ENCODE measurements at places on chromosomes 5 and 9. TPM values are rescaled to one million over a fixed set of nuclear protein-coding genes. Genes with fewer than 3 reads are reported as not detected.

- H3K27ac ChIP-seq: peak overlapping the region; percentile 94
- peak overlapping the region; percentile 79 for H3K4me3 ChIP-seq
- DNase-seq: peak; percentile 16
- H3K4me1 ChIP-seq: peaks cover 19% of the 10 kb centered on the region
- H3K27me3 ChIP-seq: no peaks in the 10 kb centered on the region
Measured at GRCh38 chr9:112378328-112379176, 1.4 kb upstream of the HSDL2 start.

- peak overlapping the region; percentile 54 for H3K4me3 ChIP-seq
- H3K36me3 ChIP-seq: no peaks in the 10 kb centered on the region
- DNase-seq: peak; percentile 29
- H3K4me1 ChIP-seq: peaks cover 20% of the 10 kb centered on the region
- peaks cover 8% of the 10 kb centered on the region for H3K27me3 ChIP-seq
Measured at GRCh38 chr5:137498301-137498735, 808 bp downstream of the SPOCK1 start.

DNA sequence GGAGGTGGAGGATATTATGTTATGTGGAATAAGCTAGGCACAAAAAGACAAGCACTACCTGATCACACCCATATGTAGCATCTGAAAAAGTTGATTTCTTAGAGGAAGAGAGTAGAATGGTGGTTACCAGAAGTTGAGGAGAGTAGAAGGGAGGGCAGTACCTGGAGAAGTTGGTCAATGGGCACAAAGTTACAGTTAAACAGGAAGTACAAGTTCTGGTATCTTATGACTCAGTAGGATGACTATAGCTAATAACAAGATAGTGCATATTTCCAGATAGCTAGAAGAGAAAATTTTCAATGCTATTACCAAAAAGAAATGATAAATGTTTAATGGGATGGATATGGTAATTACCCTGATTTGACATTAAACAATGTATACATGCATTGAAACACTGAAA is 686.7 kb downstream of the ISL1 start:
- H3K36me3 ChIP-seq: no peaks in the 10 kb centered on the region
- H3K4me3 ChIP-seq: no peak overlapping the region
- DNase-seq: no peak
- H3K4me1 ChIP-seq: no peaks in the 10 kb centered on the region
- no peaks in the 10 kb centered on the region for H3K27me3 ChIP-seq

- no peak overlapping the region for H3K27ac ChIP-seq
- no peaks in the 10 kb centered on the region for H3K36me3 ChIP-seq
- H3K27me3 ChIP-seq: no peaks in the 10 kb centered on the region
- H3K4me1 ChIP-seq: peaks cover 8% of the 10 kb centered on the region
Measured at GRCh38 chr5:109652096-109652495, 37.6 kb upstream of the MAN2A1 start.

The CCNO gene
- total RNA-seq: 0.88 TPM

- peak; percentile 17 for DNase-seq
- no peak overlapping the region for H3K4me3 ChIP-seq
- no peaks in the 10 kb centered on the region for H3K4me1 ChIP-seq
- H3K36me3 ChIP-seq: no peaks in the 10 kb centered on the region
- H3K27me3 ChIP-seq: no peaks in the 10 kb centered on the region
- H3K27ac ChIP-seq: no peak overlapping the region
Measured at GRCh38 chr9:114546851-114547250, 40.7 kb upstream of the ATP6V1G1 start.

- H3K36me3 ChIP-seq: peaks cover 13% of the 10 kb centered on the region
- no peaks in the 10 kb centered on the region for H3K27me3 ChIP-seq
- H3K4me1 ChIP-seq: peaks cover 30% of the 10 kb centered on the region
- H3K27ac ChIP-seq: no peak overlapping the region
Measured at GRCh38 chr9:129136446-129137035, 25.3 kb downstream of the PTPA start.

- no peak overlapping the region for H3K27ac ChIP-seq
- no peak for DNase-seq
- H3K4me1 ChIP-seq: peaks cover 43% of the 10 kb centered on the region
Measured at GRCh38 chr5:58239045-58239444, 220.8 kb downstream of the PLK2 start.

- H3K27me3 ChIP-seq: no peaks in the 10 kb centered on the region
- no peaks in the 10 kb centered on the region for H3K4me1 ChIP-seq
- DNase-seq: peak; percentile 66
- no peak overlapping the region for H3K4me3 ChIP-seq
- H3K27ac ChIP-seq: peak overlapping the region; percentile 45
Measured at GRCh38 chr9:104232781-104233341, 138.8 kb downstream of the SMC2 start.

GRCh38 chr5:140545606-140546005 is 1.9 kb upstream of the EIF4EBP3 start:
- no peaks in the 10 kb centered on the region for H3K27me3 ChIP-seq
- peaks cover 24% of the 10 kb centered on the region for H3K4me1 ChIP-seq
- DNase-seq: no peak
- no peak overlapping the region for H3K27ac ChIP-seq
- H3K4me3 ChIP-seq: no peak overlapping the region

DNA sequence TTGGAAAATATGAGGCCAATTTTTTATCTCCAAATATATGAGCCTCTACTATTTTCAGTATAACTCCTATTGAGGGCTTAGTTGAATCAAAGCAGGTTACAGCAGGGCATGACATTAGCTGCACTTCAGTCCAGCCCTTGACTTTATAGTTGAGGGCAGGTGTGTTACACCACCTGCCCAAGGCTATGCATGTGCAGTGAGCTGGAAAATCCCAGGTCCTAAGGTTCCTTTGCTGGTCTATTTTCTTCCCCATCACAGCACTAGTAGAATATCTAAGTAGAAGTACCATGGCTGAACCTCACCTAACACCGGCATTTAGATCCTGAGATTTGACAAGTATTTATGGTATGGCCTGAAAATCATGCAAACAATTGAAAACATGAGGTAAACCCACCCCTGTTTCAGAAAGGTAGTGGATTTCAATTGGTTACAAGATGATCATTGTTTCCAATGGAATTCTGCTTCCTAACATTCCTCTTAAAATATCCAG is 201.1 kb downstream of the SEMA5A start:
- no peaks in the 10 kb centered on the region for H3K36me3 ChIP-seq
- DNase-seq: no peak
- H3K27me3 ChIP-seq: no peaks in the 10 kb centered on the region
- no peak overlapping the region for H3K4me3 ChIP-seq
- no peaks in the 10 kb centered on the region for H3K4me1 ChIP-seq

The ARID3C gene
- total RNA-seq: not detected

The PLAC8L1 gene
- 0.80 TPM for total RNA-seq

DNA sequence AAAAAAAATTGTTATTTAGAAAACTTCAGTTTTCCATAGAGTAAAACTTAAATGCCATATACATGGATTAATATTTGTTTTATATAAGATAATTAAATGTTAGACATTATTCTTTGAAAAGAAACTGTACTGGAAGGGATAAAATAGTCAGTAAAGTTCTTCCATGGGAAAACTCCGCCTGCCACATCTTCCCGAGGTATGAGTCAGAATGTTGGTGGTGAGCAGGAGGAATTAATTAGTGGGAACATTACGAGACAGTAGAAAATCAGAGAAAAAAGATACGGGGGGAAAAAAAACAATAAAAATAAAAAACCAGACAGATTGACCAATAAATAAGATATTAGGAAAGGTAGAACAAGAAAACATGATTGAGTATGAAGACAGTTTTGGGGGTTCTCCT is 930.3 kb upstream of the C9orf72 start:
- no peaks in the 10 kb centered on the region for H3K36me3 ChIP-seq
- H3K4me1 ChIP-seq: no peaks in the 10 kb centered on the region
- no peak overlapping the region for H3K27ac ChIP-seq
- DNase-seq: no peak

GRCh38 chr5:159759791-159760290 is 156.4 kb upstream of the ADRA1B start:
- H3K4me1 ChIP-seq: no peaks in the 10 kb centered on the region
- DNase-seq: no peak
- H3K36me3 ChIP-seq: no peaks in the 10 kb centered on the region
- H3K4me3 ChIP-seq: no peak overlapping the region

The C9orf85 gene
- total RNA-seq: 11.3 TPM

The COL15A1 gene
- total RNA-seq: not detected

GRCh38 chr9:33157960-33158842 is 8.9 kb downstream of the B4GALT1 start:
- H3K36me3 ChIP-seq: no peaks in the 10 kb centered on the region
- no peak for DNase-seq
- peaks cover 67% of the 10 kb centered on the region for H3K4me1 ChIP-seq
- H3K4me3 ChIP-seq: no peak overlapping the region
- H3K27me3 ChIP-seq: no peaks in the 10 kb centered on the region
- peak overlapping the region; percentile 97 for H3K27ac ChIP-seq

GRCh38 chr9:137034039-137034708 is 2.3 kb upstream of the FUT7 start:
- no peaks in the 10 kb centered on the region for H3K27me3 ChIP-seq
- H3K4me1 ChIP-seq: peaks cover under 1% of the 10 kb centered on the region
- DNase-seq: no peak
- H3K36me3 ChIP-seq: peaks cover 6% of the 10 kb centered on the region
- no peak overlapping the region for H3K27ac ChIP-seq

DNA sequence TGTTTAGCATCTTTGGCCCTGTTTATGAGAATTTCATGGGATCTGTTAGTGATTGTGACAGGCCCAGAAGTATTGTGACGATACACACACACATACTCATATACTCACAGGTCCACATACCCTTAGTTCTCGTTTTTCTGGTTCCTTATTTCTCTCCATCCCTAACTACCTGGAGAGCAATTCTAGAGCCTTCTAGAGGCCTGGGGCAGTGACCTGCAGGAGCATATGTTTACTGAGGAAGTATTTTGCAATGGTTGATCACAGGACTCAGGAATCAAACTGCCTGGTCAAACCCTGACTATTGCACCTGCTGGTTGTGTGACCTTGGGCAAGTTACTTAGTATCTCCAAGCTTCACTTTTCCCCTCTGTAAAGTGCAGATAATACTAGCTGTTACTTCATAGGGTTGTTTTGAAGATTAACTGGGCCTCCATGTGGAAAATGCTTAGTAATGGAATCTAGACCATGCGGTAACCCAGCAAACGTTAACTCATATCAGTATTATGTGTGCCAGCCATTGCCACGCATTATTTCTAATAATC is 8.7 kb downstream of the PAPPA start:
- no peaks in the 10 kb centered on the region for H3K27me3 ChIP-seq
- no peak for DNase-seq
- no peaks in the 10 kb centered on the region for H3K36me3 ChIP-seq
- H3K27ac ChIP-seq: no peak overlapping the region
- no peak overlapping the region for H3K4me3 ChIP-seq
- H3K4me1 ChIP-seq: no peaks in the 10 kb centered on the region

The SPAG8 gene
- total RNA-seq: 0.69 TPM

DNA sequence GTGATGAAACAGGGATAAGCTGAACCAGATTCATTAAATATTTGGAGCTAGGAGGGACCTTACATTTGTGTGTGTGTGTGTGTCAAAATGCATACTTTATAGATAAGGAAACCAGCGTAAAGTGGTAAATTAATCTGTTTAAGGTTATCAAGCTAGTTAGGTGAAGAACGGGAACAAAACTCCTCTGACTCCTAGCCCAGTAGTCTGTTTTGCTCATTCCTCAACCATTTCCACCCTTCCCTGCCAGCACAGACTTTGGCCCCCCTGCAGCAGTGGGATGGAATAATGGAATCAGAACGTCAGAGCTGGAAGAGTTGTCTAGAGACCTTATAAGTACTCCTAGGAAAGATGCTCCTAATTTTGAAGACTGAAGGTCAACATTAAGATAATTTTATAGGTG is 6.5 kb downstream of the AGXT2 start:
- H3K4me3 ChIP-seq: no peak overlapping the region
- no peak overlapping the region for H3K27ac ChIP-seq
- H3K36me3 ChIP-seq: no peaks in the 10 kb centered on the region

The NEUROG1 gene
- total RNA-seq: not detected

The KLHL3 gene
- 13.6 TPM for total RNA-seq

GRCh38 chr9:124664143-124664542 is 107.0 kb downstream of the NR6A1 start:
- peaks cover 52% of the 10 kb centered on the region for H3K4me1 ChIP-seq
- no peaks in the 10 kb centered on the region for H3K36me3 ChIP-seq
- no peak for DNase-seq
- no peaks in the 10 kb centered on the region for H3K27me3 ChIP-seq
- peak overlapping the region; percentile 90 for H3K27ac ChIP-seq

DNA sequence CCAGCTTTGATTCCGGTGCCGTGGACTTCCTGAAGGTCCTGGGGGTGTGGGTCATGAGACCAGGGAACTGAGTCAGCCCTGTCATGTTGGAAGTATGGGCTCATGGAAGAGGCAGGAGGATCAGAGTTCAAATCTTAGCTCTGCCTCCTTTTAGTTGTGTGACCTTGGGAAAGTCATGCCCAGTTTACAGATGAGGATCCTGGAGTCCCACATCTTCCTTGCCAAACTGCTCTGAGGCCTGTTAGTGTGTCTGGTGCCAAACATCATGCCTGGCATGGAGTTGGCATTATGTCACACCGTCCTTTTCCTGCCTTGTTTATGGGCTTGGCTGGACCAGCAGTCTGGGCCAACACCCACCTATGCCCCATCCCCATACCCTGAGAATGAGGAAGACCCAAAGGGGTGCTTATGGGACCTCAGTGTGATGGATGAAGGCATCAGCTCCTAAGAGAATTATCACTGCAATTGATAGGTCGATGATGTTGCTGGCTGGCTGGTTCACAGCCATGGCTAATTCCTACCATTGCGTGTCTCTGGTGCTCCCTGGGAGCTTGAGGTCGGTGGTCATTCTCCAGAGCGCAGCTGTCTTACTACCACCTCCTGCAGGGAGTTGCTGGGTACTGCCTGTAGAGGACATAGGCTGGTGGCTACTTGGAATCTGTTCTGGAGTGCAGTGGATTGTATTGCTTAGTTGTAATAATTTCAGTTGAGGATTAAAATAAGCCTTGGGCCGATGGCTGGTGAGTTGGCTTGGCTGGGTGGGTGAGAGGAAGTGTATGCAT is 140.5 kb upstream of the PITX1 start:
- H3K4me1 ChIP-seq: no peaks in the 10 kb centered on the region
- no peak for DNase-seq
- peaks cover 20% of the 10 kb centered on the region for H3K27me3 ChIP-seq
- H3K4me3 ChIP-seq: no peak overlapping the region

GRCh38 chr5:89308606-89309040 is 425.6 kb upstream of the MEF2C start:
- no peaks in the 10 kb centered on the region for H3K36me3 ChIP-seq
- no peak overlapping the region for H3K27ac ChIP-seq
- no peaks in the 10 kb centered on the region for H3K27me3 ChIP-seq
- DNase-seq: no peak
- no peaks in the 10 kb centered on the region for H3K4me1 ChIP-seq
- H3K4me3 ChIP-seq: no peak overlapping the region

The ANKRD33B gene
- total RNA-seq: 4.4 TPM

The AGXT2 gene
- not detected for total RNA-seq

DNA sequence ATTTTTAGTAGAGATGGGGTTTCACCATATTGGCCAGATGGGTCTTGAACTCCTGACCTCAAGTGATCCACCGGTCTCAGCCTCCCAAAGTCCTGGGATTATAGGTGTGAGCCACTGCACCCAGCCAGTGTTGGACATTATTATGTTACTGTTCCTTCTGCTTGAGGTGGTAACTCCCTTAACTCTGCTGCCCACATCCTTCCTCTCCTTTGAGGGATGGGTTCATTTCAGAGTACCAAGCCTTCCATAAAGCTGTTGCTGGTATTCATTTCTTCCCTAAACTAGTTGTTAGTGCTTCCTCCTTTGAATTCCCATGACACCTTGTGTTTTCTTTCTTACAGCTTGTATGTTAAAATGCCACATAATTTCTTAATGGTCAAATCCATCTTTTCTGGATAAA is 54.0 kb downstream of the CTNNA1 start:
- no peaks in the 10 kb centered on the region for H3K27me3 ChIP-seq
- no peaks in the 10 kb centered on the region for H3K4me1 ChIP-seq
- H3K36me3 ChIP-seq: no peaks in the 10 kb centered on the region
- no peak overlapping the region for H3K27ac ChIP-seq
- H3K4me3 ChIP-seq: no peak overlapping the region
